ENCODE measurements at places on chromosomes 7 and 10. TPM values are rescaled to one million over a fixed set of nuclear protein-coding genes. Genes with fewer than 3 reads are reported as not detected.

The PCDH15 gene
- total RNA-seq: not detected

The RBM48 gene
- total RNA-seq: 9.2 TPM

The OAT gene
- total RNA-seq: 113 TPM

DNA sequence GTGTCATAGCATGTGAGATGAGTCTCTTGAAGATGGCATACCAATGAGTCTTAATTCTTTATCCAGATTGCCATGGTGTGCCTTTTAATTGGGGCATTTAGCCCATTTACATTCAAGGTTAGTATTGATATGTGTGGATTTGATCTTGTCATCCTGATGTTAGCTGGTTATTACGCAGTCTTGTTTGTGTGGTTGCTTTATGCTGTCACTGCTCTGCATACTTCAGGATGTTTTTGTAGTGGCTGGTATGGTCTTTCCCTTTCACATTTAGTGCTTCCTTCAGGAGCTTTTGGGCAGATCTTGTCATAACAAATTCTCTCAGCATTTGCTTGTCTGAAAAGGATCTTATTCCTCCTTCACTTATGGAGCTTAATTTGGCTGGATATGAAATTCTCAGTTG lies 16.5 kb downstream of the FAM25A start:
- DNase-seq: no peak

GRCh38 chr7:132592936-132593335 lies 16.7 kb upstream of the PLXNA4 start:
- DNase-seq: no peak

GRCh38 chr7:1696671-1697498 lies 26.8 kb downstream of the ELFN1 start:
- no peak for DNase-seq

DNA sequence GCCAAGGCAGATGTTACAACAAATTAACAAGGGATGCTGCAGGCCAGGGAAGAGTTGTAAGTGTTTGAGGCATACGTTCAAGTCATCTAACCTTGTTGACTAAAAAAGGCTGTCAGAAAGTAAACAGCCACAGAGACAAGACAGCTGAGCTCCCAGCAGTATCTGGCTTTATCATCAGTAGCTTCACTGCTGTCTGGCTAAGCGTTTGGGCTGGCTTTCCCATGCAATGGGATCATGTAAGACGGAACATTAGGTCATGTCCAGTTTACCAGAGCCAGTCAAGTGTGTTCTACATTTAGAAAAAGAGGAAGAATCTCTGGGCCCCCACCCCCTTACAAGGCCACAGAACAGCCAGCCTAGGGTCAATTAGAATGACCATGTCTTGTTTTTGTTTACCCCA lies 51.3 kb upstream of the GSAP start:
- no peak for DNase-seq
